Progenitor cell of endocrine pancreas (in vitro differentiated cells): ENCODE measurements at places on chromosomes 3 and 15.

DNA sequence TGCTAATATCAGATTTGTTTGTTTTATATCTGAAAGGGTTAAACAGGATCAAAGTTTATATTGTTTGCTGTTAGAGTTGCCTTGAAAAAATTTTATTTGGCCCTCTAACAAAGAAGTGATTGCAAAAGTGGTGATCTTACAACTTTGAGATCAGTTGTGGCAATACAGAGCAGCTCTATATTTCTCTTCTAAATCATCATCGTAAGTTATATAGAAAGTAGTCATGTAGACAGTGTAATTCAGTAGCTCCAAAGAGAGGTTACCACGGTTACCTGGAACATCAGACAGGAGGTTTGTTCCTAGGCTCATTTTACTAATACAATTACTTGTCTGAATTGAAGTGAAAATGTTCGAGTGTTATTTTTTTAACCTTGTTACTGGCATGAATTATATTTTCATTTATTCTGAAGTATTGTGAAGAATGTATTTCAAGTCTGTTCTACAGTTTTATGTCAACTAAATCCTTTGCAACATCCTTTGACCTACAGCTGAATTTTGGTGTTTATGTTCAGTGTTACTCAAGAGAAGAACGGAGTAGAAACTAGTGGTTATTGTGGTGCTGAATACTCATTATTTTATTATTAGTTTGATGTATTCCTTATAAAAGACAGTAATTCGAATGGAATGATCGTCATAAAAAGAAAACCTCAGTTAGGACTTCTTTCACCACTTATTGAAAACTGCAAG is 214.2 kb downstream of the NAALADL2 start:
- DNase-seq: no peak

DNA sequence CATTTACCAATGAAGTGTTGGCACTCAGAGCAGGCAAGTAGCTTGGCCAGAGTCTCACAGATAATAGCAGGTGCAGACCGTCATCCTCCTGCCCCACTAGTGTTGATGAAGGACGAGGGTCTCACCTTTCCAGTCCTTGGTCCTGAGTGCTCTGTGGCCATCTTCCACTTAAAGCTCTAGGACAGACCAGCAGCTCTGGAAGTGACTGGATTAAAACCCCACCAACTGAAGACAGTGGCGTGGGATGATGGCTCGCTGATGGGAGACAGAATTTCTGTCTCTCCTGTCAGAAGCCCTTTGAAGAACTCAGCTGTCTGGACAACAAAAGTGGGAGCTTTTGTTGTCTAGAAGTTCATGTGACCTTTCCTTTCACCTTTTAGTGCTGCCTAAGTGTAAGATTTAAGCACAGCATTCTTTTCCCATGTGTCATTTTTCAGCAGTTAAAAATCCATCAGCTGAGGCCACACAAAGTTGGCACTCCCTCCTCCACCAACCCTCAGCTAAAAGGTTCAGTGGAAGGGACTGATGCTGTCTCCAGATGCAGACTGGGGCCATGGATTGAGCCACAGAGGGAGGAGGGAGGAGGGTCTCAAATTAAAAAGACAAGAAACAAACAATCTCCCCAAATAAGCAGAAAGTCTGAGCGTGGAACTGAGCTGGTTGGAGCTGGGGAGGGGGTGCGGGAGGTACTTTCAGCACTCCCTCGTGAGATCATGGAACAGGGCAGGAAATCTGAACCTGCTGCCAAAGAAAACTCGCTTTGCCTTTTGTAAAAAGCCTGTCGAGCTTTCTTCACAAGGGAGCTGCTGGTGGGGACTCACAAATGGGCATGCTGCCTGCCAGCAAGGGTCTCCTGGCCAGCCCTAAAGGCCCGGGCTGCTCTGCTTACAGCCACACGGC is 148.5 kb upstream of the CTDSPL start:
- no peak for DNase-seq

DNA sequence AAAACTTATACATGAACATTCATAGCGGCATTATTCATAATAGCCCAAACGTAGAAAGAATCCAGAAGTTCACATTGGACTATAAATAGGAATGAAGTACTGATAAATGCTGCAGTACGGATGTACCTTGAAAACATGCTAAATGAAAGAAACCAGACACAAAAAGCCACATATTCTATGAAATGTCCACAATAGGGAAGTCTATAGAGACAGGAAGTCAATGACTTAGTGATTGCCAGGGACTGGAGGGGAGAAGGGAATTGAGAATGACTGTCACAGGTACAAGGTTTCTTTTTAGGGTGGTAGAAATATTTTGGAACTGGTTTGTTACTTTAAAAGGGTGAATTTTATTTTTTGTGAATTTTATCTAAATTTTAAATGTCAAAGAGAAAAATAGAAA is 71.4 kb upstream of the SKOR1 start:
- no peak for DNase-seq

GRCh38 chr3:132343018-132343612 is 25.9 kb downstream of the ACP3 start:
- DNase-seq: peak; percentile 12

GRCh38 chr3:154552338-154552737 is 122.3 kb upstream of the GPR149 start:
- no peak for DNase-seq

DNA sequence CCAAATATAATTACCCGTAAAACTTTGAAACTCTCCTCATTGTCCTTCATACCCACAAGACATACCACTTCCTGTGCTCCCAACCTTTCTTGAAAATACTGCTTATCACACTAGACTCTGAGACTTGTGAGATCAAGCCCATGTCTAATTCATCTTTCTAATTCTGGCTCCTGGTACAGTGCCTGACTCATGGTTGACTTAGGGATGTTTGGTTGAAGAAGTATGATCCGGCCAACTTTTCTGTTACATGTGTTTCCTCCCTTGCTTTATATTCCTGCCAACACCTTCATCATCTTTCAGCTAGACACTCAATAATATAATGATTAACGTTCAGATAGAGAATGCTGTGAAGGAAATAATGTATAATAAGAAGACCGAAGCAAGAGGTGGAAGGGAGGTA is 58.2 kb downstream of the MEX3B start:
- DNase-seq: no peak

GRCh38 chr3:97942801-97943546 is 29.3 kb downstream of the RIOX2 start:
- DNase-seq: no peak

DNA sequence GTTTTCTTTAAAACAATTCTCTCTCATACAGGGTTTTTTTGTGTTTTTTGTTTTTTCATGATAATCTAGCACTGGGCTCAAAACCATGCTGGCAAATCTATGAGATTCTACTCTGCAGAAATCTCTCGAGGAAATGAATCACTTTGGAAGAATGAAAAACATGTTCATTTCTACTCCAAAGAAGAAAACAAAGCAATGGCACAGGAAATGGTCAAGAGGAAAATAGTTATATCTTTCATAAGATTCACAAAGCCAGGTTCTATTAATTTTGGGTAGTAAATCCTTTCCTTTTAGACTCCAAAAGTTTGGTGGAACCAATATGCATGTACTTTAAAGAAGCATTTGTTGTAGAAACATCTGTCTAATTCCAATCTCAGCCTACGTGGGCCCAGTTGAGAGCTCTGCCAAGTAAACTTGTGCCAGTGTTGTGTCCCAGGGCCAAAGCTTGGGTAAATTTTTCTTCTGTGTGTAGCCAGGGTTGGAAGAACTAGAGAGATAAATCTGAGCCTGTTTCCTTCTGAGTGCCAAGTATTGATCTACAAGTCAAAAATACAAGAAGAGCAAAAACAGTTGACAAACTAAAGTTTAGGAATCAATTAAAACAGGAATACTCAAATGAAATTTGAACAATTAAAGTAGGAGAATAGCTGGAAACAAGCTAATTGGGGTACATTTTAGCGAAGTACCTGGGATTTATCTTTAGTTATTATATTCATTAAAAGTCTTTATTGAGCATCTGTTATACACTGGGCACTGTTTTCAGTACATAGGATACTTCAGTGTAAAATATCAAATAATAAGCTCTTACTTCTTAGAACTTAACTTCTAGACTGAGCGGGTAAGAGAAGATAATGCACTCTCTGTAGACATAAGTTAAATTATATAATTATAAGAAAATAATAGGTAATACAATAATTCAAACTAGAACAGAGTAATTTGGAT is 657.5 kb upstream of the NECTIN3 start:
- DNase-seq: no peak

- DNase-seq: no peak
Observed at GRCh38 chr15:78133801-78134200, 2.6 kb upstream of the CIB2 start.

GRCh38 chr3:25971736-25972135 is 181.8 kb downstream of the OXSM start:
- no peak for DNase-seq

- no peak for DNase-seq
Observed at GRCh38 chr3:120302361-120302760, 17.3 kb upstream of the GPR156 start.

DNA sequence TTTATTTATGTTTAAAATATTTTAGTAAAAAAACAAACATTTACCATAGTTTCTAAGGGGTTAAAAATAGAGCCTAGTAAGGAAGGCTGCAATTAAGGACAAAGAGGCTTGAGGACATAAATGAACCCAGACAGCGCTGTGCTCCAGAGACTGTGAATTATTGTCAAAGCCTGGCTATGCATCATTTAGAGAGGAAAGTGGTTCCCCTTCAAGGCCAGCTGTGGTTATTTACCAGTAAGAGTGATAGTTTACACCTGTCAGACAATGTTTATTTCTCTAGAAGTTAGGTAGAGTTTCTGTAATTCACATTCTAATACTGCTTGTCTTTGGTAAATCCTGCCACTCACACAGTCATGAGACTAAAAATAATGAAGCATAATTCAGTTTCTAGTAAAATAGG is 32.4 kb upstream of the PIK3R4 start:
- no peak for DNase-seq
